AML-193 (cell line): ENCODE measurements at places on chromosomes 6 and 20.

GRCh38 chr6:160146454-160147145, 25.0 kb downstream of the SLC22A1 start:
- DNase-seq = no peak

- DNase-seq = no peak
These were observed 631 bp downstream of the ULBP2 start for GRCh38 chr6:149942461-149942829.

DNA sequence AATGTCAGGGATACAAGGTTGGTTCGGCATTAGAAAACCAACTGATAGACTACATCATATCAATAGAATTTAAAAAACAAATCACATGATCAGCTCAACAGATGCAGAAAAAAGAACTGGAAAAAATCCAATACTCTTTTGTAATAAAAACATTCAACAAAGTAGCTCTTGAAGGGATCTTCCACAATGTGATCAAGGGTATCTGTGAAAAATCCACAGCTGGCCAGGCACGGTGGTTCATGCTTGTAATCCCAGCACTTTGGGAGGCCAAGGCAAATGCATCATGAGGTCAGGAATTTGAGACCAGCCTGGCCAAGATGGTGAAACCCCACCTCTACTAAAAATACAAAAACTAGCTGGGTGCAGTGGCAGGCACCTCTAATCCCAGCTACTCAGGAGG, 63.1 kb downstream of the ASCC3 start:
- DNase-seq = no peak

GRCh38 chr6:157711060-157711459, 112.0 kb upstream of the SNX9 start:
- DNase-seq = no peak

GRCh38 chr6:156902782-156903181, 125.6 kb downstream of the ARID1B start:
- DNase-seq = no peak

- no peak for DNase-seq
These were observed 17.5 kb downstream of the PTPRA start for GRCh38 chr20:2890742-2891141.
